ENCODE measurements at places on chromosomes 5 and 9.

GRCh38 chr9:114015607-114016006 is 62.5 kb downstream of the AMBP start:
- DNase-seq: no peak

- DNase-seq: no peak
Measured at GRCh38 chr5:42090162-42090561, 165.1 kb downstream of the FBXO4 start.

DNA sequence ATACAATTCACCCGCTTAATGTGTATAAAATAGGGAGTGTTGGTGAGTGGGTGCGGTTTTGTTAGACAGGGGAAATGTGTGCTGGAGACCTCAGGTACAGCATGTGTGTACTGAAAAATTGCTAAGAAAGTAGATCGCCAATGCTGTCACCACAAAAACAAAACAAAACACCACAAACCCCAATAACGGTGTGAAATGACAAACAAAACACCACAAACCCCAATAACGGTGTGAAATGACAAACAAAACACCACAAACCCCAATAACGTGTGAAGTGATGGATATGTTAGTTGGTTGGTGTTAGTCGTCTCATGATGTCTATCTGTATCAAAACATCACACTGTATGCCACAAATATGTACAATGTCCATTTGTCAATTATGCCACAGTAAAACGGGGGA is 14.2 kb upstream of the GFPT2 start:
- no peak for DNase-seq

DNA sequence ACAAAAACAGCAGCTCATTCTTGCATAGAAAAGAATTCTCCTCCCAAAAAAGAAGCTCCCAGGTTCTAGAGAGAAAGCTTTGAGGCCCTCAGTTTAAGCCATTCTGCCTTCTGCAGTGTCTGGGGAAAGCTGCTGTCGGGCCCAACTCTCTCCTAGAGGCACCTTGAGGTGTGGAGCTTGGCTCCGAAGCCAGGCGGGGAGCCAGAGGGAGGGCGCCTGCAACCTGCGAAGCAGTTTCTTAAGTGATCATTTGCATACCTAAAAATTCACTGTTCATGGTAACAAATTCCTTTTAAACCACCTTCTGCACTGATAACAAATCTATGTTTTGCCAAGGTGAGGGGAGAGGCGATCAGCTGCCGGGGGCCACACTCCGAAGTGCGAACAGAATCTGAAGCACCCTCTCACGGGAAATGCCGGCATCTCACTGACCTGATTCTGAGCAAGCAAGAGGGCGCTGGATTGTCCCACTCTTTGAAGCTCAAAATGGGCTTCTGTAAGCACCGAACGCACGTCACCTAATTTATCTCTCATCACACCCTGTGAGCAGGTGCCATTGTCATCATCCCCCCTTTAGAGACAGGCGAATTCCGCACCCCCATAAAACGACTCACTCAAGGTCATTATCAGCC is 86.1 kb downstream of the GTF3C4 start:
- DNase-seq: no peak

- DNase-seq: no peak
Measured at GRCh38 chr5:172095368-172096206, 89.1 kb upstream of the FBXW11 start.

DNA sequence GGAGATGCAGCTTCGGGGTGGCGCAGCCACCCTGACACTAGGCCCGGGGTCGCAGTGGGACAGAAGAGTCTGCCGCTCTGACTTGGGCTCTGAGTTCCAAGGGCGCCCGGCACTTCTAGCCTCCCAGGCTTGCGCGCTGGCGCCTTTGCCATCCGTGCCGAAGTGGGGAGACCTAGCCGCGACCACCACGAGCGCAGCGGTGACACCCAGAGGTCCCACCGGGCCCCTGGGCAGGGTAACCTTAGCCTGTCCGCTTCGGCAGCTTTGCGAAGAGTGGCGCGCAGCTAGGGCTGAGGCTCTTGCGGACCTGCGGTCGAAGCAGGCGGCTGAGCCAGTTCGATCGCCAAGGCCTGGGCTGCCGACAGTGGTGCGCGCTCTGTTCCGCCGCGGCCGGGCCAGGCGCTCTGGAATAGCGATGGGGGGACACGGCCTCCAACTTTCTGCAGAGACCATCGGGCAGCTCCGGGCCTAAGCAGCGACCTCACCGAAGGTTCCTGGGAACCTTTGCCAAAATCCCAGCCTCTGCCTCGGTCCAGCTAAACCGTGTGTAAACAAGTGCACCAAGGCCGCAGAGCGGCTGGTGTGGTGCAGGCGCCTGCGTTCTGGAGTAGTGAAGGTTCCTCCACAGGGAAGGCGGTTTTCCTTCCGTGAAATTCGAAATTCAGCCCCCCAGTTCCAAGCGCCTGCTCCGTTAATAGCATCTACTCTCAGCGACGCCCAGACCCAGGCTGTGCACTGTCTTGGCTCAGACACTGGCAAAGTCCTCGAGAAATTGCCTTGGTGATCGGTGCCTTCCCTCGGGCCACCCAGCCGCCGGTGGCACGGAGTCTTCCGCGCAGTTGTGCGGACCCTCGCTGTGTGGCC is 7.4 kb downstream of the TLX3 start:
- DNase-seq: no peak

- peak; percentile 4 for DNase-seq
Measured at GRCh38 chr9:10678790-10679189, 66.0 kb upstream of the PTPRD start.

DNA sequence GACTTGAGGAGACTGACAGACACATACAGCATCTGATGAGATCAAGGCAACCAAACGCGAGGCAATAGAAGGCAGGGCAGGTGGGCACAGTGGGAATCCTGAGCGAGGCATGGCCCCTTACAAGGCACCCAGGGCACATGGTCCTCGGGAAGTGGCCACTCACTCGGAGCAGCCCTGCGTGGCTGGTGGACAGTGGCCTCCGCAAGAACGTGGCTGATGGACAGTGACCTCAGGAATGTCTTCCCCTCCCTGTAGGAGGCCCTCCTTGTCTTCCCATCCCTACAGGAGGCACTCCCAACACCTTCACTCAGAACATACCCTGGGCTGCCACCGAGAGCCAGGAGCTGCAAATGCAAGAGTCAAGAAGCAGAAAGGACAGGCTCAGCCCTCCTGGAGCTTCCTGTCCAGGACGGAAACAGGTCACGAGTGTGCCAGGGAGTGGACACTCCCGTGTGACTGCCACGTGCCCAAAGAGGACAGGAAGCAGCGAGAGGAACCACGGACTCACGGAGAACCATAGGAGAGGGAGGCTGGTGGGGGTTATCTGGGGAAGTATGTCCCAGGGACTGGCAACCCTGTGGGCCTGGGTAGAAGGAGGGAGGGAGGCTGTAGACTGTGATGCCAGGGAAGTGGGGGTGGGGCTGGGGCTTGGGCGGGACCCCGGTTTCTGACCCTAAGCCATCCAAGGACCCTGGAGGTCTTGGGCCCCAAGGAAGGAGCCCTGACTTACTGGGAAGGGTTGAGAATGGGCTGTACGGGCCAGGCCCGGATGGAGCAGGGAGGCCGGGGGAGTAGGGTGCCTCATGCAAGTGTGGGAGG is 321.9 kb upstream of the IRX4 start:
- no peak for DNase-seq

- DNase-seq: no peak
Measured at GRCh38 chr9:128174062-128174461, 14.0 kb downstream of the BBLN start.

DNA sequence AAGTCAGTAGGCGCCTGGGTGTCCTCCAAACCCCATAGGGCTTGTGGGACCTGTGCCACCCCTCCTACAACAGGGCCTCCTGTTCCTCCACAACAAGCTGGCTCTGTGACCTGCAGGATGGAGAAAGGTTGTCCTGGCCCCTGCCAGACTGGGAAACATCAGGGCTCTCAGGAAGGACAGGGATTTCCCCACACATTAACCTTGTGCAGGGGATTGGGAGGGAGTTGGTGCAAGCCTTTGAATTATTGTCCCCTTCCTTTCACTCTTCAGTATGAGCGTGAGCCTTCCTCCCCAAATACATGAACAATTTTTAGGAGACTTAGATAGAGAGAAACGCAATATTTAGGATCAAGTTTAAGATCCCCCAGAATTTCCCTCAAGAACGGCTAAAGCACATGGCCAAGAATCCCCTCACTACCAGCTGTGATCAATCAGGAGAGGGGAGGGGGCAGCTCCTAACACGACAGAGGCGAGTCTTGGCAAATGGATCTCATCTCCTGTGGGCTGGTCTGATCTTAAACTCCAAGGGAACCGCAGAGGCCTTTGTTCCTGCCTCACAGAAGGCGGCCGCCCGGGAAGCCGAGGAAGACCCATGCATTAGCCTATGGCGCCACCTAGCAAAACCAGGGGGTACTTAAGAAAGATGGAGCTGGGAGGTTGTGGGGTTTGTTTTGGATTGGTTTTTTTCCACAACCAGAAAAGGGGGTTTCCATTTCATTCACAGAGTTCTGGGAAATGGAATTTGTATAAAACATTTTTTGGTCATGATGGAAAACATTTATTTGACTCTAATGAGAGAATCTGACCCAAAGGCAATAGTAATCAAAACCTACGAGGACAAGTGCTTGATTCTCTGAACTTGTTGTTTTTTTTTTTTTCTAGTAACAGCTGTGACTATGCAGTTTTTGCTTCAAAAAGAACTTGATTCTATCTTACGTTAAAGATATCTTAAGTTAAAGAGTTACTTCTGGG is 36.1 kb upstream of the OSMR start:
- DNase-seq: peak; percentile 87

DNA sequence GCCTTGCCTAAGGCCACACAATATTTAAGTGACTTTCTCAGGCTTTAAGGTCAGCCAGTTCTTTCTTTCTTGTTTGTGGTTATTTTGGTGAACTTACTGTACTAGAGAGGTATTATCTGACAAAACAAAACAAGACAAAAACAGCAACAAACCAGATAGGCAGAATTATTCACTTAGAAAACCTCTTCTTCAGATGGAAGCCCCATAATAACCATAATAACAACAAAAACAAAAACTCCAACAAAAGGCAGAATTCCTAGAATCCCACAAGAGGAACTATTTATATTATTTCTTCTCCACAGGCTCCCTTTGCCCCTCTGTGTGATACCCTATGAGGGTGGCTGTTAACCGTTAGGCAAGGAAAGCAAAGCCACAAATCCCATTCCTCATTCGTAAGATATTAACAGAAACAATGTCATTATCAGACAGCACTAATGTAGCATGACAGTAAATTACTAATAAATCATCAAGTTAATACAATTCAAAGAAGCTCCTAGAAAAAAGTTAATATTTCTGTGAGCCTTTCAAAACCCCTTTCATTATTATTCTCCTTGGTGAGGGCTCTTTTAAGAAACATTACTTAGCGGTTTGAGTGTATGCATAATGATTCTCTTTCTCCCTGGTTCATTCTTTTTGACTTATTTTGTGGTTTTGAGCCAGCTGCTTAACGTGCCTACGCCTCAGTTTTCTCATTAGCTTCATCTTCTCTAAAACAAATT is 274.9 kb downstream of the EFNA5 start:
- DNase-seq: peak; percentile 17

- no peak for DNase-seq
Measured at GRCh38 chr5:170266570-170267381, 30.8 kb downstream of the LCP2 start.

DNA sequence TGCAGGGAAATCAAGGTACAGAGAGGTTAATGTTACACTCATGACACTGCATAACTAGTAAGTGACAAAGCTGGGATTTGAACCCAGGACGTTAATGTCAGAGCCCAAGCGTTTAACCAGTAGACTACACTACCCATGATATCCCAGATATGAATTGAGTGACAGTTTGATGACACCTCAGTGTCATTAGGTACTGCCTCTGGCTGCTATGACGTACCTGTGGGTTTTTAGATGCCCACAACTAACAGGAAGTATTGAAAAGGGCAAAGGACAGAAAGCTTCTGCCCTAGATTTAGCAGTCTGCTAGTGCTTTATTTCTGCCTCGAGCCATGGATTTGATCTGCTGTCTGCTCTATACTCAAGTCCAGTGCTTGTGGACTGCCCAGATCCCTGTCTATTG is 56.2 kb downstream of the GLRA1 start:
- no peak for DNase-seq

DNA sequence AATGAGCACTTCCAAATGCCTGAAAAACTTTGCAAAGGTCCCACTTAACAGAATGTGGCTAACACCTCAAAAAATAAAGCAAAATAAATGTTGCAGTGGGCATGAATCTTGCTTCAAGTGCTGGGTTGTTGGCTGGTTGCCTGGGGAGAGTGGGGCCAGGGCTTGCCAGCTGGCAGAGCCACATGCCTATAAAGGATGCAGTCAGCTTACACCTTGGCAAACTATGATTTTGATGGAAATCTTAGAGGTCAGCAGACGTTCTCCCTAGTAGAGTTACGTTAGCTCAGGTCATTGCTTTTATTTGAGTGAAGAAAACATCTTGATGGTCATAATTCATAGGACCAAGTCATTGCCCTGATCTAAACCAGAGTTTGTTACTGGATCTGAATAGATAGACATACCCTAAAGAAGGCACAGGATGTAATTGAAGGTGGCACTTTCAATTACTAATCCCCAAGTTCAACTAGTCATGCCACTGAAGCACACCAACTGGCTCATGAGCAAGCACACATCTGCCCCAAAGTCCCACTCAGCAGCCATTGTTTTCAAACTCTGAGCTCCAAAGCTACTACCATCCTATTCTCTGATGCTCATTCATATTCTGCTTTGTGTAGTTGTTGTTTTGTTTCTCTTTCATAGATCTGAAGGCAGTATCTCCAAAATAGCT is 51.2 kb upstream of the ZSWIM6 start:
- peak; percentile 80 for DNase-seq

- no peak for DNase-seq
Measured at GRCh38 chr9:76738402-76738801, 25.8 kb upstream of the PCA3 start.

DNA sequence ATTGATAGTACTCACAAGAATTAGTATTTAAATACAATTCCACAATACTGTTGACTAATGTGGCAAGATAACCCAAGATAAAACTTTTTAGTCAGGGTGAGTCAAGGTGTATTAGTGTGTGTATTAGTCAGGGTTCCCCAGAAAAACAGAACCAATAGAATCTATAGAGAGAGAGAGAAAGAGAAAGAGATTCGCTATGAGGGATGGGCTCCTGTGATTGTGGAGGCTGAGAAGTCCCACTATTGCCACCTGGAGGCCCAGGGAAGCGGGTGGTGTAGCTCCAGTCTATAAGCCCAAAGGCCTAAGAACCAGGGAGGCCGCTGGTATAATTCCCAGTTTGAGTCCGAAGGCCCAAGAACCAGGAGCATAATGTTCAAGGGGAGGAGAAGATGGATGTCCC is 10.0 kb upstream of the SHISAL2B start:
- peak; percentile 40 for DNase-seq

GRCh38 chr9:133876836-133877235 is 115.3 kb downstream of the VAV2 start:
- DNase-seq: no peak
